ENCODE measurements at places on chromosomes 6 and 20.

GRCh38 chr20:62730481-62730880, 21.8 kb downstream of the NTSR1 start:
- no peak for DNase-seq

DNA sequence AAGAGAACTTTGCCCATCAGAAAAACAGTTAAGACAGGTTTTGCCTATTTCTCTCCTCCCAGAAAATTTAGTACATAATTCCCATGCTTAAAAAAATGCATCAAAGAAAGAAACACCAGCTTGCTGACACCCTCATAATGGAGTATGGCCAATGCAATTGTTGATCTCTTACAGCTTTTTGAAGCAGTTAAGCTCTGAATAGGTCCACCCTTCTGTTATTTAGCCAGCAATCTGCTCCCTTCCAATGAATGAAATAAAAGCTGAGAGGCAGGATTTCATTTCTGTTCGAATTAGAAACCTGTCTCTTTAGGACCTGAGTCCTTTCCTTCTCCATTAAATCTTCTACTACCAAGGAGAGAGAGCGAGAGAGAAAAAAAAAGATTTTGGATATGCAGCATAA, 288.7 kb downstream of the RNF144B start:
- no peak for DNase-seq

DNA sequence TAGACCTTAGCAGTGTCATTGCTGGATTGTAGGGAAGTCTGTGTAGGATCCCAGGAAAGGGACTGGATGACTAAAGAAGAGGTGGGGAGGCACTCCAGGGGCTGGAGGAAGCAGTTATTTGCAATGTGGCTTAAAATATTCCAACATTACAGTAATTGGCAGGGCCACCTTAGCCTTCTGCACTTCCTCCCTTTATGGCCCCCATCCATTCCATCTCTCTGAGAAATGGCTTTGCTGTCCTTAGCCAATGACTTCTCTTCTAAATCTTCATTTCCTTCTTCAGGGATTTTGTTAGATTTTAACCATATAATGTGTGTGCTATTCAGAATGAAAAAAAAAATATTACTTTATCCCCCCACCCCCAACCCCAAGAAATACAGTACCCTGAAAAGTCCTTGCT, 6.4 kb downstream of the ADGRF5 start:
- no peak for DNase-seq

- DNase-seq, result no peak
Observed at GRCh38 chr20:59816146-59816738, 117.2 kb downstream of the SYCP2 start.

- DNase-seq, result no peak
Observed at GRCh38 chr20:13718171-13718570, 66.5 kb downstream of the ESF1 start.

- no peak for DNase-seq
Observed at GRCh38 chr6:15539722-15540270, 123.0 kb downstream of the DTNBP1 start.

GRCh38 chr6:101404775-101405174, 11.3 kb downstream of the GRIK2 start:
- peak; percentile 28 for DNase-seq

- peak; percentile 79 for DNase-seq
Observed at GRCh38 chr6:166343150-166343487, 774 bp upstream of the SFT2D1 start.

DNA sequence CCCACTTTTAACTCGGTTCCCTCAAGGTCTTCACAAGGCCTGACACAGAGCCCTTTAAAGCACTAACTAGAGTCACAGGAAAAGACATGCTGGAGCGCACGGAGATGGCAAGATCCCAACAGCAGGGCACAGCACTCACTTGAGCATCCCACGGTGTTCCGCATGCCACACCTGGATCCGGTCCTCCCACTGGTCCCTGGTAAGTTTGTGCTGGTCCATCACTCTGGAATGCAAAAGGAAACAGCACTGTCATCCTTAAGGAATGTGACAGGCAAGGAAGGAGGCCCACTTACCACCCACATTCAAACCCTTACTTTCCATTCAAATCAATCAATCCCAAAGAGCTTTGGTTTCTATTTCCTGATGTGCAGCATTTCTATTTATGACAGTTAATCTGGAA, 34.7 kb downstream of the EZR start:
- DNase-seq, result no peak

DNA sequence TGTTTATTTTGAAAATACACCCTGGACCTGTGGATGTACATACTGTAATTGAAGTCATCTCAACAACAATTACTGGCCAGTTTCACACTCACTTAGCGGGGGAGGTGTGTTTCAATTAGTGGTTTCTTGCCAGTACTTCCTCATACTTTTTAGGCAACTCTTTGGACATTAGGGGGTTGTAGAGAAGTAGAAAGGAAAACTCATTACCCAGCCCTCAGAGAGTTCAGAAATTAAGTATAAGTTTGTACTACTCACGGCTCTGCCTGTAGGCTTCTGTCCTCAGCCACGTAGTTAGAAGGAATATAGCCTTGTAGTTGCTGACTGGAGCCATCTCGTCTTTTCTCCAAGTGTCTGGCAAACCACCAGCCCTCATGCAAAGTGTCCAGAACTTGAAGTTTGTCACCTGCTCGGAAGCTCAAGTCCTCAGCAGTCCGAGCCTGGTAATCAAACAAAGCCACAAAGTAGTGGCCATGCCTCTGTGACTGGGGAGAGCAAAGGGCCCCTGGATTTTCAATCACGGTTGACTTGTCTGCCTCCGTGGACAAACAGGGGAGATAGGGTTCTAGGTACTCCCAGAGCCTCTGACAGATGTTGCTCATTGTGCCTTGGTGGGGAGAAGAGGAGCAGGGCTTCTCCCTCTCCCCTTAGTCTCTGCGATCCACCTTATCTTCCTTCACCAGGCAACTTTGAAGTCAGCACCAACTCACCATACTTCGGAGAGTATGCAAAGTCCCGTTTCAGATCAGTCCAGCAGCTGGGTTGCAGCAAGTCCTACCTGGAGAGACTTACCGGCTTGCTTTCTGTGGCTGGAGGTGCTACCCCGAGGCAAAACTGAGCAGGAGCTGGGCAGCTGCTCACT, 749 bp downstream of the FRK start:
- DNase-seq, result peak; percentile 53

DNA sequence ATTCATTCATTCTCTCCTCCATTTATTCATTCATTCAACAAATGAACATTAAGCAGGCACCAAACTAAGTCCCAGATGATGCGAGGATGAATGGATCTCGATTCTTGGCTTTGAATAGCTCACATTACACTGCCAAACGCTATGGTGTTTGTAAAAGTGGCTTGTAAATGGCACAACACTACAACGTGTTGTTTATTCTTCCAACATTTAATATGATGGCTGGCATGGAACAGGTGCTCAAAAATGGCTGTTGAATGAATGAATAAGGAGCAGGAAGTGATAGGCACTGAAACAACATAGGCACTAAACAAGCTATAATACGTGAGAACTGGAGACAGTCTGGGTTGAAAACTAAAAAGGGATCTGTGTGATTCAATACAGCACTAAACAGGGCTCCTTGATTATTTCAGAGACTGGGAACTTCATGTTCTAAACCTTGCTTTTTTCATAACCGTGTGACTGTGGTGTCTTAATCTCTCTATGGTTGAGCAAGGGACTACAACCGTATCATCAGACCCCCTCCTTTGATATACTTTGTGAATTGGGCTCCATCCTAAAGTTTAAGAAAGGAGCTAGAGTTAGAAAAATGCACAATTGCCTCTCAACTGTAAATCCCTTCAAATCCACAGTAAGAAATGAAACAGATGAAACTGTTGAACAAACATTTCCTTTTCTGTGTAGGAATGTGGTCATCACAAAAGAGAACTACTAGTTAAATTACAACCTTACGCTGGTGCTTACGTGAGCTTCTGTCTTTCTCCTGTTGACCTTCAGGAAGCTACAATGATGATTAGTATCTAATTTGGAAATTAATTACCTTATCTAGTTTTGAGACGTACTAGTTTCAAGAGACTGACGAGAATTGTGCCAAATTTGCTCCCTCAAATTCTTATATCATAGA, 16.9 kb upstream of the SLC16A10 start:
- DNase-seq, result no peak

DNA sequence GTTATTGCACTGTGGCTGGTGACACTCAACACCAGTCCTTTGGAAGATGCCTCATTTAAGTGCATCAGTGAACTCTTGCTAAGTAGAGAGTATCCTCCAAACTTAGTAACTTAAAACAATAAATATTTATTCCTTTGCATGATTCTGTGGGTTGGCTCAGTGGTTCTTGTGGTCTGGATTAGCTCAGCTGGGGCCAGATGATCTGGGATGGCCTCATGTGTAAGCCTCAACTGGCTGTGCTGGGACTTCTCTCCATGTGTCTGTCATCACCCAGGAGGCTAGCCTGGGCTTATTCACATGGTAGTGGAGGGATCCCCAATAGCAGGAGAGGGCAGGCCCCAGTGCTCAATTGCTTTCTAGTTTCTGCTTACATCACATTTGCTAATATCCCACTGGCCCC, 8.3 kb downstream of the LRRN4 start:
- DNase-seq, result no peak

GRCh38 chr6:123770247-123770949, 33.3 kb upstream of the NKAIN2 start:
- no peak for DNase-seq

DNA sequence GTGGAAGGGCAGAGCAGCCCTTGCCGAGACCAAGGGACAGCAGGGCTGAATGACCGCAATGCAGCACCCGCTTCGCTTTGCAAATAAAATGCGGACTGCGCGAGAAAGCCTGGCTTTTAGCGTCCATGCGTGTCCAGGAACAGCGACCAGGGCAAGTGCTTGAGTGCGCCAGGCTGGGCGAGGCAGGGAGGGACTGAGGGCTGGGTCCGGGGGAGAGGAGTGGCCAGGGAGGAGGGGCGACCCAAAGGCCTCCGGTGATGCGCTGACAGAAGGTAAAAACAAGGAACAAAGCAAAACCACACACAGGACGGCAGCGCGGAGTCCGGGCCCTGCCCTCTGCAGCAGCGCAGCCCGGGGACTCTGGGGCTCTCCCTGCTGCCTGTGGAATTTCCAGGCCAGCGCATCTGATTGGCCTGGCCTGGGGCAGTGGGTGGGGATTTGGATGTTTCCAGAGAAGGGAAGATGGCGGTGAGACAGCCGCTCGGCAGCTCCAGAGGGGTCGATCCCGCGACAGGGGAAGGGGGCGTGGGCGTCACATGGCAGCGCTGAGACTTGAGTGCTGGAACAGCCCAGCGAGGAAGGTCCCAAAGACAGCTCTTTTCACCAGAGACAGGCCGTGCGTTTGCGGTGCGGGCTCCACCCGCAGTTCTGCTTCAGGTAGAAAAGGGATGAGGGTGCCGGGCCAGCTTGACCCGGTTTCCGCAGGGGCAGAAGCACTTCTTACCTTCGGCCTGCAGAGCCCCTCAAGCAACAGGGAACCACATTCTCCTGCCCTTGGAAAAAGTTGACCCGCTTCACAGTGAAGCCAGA, 51.8 kb downstream of the SSR1 start:
- DNase-seq, result peak; percentile 98

DNA sequence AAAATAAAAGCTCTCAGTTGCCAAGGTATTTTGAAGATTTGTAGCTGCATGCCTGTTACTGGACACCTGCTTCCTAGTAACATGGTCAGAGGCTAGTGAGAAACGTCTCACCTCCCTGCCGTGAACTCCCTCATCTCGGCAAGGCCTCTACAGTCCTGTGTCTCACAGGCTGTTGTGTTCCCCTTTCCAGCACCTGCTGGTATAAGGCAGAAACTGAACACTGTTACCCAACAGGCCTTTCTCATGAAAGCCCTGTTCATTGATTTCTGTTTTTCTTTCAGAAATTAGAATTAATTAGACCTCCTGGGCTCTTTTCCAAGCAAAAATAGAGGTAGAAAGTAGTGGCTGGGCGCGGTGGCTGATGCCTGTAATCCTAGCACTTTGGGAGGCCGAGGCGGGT, 17.6 kb upstream of the SRSF3 start:
- no peak for DNase-seq

GRCh38 chr6:162463576-162463975, 264.0 kb downstream of the PRKN start:
- DNase-seq, result no peak

DNA sequence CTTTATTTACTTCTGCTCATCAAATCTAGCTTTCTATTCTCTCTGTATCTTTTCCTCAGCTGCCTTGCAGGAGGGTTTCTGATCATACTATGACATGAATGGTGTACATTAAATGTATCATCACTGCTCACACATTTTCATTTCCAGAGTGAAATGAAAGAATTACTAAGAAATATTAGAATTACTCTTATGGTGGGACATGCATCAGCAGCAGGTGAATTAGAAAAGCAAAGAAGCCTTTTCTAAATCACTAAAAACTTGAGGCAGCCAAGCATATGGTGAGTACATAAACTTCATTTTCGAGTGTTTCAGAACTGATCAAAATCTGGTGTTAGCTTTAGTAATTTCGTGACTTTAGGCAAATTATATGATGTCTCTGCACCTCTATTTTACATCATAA, 23.6 kb downstream of the IL17A start:
- no peak for DNase-seq

DNA sequence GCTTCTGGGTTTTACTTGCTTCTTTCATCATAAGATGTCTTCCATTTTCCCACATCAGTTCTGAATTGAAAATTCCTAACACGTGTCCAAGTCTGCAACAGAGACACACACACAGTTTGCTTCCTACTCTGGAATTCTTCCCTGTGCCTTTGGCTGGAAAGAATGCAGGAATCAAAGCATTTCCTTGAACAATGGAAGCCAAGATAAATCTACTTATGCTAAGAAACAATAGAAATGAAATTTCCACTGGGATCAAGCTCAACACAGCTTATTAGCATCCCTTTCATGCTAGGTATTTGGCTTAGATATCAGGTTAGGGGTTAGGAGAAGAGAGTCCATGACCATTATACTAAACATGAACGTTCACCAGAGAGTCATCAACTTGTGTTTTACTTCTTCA, 101.1 kb upstream of the SCAF8 start:
- no peak for DNase-seq

GRCh38 chr6:17725083-17725482, 18.4 kb upstream of the NUP153 start:
- DNase-seq, result peak; percentile 91

GRCh38 chr6:170463101-170463721, 89.9 kb downstream of the PSMB1 start:
- DNase-seq, result no peak

DNA sequence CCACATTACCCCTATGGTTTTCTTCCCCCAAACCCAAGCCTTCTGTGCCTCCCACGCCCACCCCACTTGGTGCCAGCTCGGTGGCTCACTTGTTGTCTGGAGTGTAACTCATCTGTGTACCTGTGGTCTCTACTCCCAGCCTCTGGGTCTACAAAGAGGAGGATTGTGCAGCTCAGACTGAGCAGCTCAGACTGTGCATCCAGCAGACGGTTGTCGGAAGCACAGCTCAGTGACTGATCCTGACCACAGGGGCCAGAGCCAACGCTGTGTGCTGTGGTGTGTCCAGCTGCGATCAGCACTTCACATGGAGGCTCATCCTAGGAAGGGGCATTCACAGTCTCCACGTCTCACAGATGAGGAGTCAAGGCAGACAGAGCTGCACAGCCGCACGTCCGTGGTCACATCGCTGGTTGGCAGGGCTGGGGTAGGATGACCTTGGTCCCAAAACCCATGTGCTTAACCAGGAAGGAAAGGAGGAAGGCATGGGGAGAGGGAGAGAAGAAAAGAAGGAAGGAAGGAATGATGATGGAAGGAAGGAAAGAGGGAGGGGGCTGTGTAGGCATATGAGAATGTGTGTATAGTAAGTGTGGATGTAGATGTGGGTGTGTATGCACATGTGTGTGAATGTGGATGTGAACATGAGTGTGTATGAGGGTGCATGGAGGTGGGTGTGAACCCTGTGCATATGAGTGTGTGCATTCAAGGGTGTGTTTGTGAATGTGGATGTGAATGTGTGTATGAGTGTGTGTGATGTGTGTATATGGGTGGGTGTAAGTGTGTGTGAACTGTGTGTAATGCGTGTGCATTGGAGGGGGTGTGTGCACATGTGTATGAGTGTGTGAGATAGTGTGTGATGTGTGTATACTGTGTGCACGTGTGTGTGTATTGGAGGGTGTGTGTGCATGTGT, 28.2 kb upstream of the STX16 start:
- DNase-seq, result no peak
